ENCODE measurements at places on chromosomes 13 and 19.

- DNase-seq, result no peak
Observed at GRCh38 chr19:8206147-8207087, 2.8 kb upstream of the CERS4 start.

GRCh38 chr13:110387451-110388107, 80.5 kb downstream of the COL4A2 start:
- no peak for DNase-seq

DNA sequence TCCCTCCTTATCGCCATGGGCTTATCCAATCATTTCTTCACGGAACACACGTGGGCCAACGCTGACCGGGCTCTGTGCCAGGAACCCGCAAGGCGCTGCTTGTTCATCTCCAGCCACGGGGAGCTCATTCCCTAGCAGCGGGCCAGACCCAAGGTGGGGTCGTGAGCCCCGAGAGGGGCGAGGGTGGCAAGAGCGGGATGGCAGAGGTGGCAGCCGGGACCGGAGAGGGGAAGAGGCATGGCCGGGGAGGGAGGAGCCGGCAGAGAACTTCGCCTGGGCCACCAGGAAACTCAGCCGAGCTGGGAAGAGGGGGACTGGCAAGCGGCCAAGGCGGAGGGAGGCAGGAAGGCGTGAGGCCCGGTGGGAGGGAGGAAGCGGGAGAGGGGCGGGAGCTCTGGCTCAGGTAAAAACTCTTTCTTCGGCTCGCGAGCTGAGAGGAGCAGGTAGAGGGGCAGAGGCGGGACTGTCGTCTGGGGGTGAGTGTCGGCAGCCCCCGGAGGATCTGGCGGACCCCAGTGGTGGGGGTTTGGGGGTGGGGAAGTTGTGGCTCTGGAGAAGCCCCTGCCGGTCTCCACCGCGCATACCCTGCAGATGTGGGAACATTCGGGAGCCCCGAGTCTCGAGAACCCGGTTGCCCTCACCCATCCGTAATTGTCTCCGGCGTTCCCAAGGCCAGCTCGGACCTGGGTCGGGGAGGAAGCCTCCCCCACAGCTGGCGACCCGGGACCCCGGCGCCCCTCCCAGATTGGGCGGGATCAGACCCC, at the start of gene B3GNT3:
Gene B3GNT3, plus strand, starts transcription at position 408 of the 764 bp plus-strand sequence. CDS start 12,670 bp downstream, outside the sequence.
- no peak for DNase-seq

DNA sequence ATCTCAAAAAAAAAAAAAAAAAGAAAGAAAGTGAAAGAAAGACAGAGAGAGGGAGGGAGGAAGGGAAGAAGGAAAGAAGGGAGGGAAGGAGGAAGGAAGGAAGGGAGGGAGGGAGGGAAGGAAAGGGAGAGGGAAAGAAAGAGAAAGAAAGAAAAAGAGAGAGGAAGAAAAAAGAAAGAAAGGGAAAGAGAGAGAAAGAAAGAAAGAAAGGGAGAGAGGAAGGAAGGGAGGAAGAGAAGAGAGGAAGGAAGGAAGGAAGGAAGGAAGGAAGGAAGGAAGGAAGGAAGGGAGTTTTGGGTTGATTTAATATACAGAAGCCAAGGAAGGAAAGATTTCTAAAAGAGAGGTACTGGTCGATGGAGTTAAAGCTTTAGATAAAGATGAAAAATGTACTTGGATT, 28.8 kb downstream of the DEDD2 start:
- DNase-seq, result no peak

DNA sequence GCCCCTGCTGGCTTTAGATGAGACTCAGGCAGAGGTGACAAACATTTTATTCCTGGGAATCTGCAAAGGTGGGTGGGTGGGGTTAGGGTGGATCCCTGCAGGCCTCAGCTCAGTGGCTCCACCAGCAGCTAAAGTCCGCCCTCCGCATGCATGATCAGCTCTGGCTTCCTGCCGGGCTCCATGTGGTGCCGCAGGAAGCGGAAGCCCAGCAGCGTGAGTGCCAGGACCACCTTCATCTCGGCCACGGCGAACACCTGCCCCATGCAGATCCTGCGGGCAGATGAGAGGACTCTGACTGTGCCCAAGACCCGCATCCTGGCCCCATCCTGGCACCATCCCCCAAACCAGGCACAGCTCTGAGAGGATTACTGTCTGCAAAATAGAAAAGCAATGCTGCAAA, 26.3 kb downstream of the CYP4F2 start:
- DNase-seq, result peak; percentile 5

DNA sequence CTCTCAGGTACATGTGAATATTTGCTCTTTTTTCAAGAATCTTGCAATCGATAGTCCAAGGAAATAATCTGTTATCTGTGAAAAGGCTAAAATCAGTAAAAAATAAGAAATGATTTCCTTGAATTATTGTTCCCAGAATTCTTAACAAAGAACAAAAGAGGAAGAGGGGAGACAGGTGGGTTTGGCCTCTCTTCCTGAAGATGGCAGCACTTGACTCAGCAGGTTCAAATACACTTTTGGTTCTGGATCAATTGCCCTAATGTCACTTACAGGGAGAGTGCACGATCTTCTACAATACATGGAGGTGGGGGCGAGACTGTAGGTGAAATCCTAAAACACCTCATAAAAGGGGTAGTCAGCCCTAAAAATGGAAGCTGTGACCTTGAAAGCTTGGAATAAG, 358.7 kb downstream of the IRS2 start:
- no peak for DNase-seq

DNA sequence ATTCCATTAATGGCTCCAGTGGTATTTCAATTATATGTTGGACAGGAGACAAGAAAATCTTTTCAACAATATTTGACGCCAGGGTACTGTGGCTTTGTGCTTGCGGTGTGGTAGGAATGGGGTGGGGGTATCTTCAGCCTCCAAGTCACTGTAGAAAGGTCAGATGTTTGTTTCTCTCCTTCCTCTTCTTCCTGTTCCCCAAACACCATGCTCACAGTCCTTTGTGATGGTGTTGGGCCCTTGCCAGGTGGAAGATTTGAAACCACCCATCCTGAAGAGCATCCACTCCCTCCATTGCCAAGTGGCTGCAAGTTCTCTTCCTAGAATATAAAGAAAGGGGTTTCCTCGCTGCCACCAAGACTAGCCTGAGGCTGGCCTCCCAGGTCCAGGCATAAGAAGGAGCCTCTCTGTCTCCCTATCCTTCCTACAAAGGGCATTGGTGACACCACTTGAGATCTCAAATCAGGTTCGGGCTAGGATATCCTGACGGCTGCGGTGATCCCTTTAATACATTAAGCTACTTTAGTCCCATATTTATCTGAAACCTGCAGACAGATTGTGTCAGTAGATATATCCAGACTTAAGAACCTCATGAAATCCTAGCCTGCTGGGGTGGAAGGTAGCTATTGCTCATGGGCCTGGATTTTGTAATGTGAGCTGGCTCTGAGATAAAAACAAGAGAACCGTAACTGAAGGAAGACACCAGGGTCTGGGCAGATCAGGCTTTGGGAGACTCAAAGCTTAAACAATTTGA, 64.3 kb upstream of the SIAH3 start:
- DNase-seq, result no peak

DNA sequence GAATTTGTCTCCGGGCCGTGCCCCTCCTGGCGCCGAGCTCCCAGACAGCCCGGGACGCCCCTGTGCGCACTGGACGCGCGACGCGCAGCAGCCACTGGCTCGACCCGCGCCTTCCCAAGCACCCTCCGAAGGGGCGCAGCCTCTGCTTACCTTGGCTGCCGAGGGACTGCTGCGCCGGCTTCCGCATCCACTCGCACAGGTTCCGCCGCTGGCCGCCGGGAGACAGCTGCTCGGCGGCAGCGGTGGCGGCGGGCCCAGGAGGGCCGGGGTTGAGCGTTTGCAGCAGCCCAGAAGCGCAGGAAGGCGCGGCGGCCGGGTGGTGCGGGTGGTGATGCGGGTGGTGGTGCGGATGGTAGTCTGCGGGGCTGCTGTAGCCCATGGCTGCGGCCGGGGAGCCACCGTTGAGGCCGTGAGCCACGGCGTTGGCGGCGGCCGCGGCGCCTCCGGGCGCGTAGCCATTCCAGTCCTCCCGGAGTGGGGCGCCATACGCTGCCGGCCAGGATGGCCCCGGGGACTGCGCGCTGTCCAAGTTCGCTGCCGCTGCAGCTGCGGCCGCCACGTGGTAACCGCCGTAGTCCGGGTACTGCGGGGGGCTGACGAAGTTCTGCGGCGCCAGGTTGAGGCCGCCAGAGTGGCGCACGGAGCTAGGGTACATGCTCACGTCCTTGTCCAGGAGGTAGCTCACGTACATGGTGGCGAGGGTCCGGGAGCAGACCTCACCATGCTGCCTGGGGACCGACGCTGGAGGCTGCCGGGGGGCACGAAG, 616 bp downstream of the CDX2 start:
- no peak for DNase-seq

- no peak for DNase-seq
Observed at GRCh38 chr13:92743992-92744391, 482.6 kb upstream of the GPC6 start.

GRCh38 chr19:3466635-3467034, 13.7 kb downstream of the SMIM24 start:
- no peak for DNase-seq

DNA sequence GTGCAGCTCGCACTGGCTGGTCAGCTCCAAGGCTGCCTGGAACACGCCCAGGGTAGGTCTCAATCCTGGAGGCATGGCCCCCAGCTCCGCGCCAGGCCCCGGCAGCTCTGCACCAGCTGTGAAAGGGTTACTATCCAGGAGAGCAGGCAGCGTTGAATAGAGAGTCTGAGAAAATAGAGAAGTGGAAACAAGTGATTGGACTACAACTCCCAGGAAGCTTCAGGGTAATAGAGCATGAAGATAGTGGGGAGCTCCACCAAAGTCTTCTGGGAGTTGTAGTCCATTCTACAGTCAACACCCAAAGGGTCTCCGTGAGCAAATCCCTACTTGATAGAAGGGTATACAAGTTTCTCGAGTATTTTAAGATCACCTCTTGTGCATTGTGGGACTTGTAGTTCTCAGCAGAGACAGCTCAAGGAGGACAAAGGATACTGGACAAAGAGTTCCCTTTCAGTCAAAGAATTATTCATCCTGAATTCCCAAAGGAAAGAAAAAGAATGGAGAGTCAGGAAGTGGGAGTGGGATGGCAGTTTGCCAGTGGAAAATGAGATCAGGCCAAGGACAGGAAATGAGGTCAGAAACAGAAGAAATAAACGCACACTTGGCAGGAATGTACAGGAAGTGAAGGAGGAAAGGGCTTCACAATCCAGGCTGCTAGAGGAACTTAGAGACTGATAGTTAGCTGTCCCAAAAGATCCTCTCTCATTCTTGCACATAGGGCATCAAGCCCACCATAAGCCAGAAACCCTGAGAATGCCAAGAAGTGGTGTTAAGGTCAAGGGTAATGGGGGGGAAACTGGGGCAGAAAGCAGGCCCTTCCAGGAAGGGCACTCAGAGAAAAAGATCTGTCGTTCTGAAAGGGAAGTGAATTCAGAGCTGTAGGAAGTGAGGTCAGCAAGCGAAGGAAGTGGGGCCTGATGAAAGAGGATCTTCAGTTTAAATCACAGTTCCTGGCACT, 5.5 kb upstream of the MAMSTR start:
- no peak for DNase-seq

DNA sequence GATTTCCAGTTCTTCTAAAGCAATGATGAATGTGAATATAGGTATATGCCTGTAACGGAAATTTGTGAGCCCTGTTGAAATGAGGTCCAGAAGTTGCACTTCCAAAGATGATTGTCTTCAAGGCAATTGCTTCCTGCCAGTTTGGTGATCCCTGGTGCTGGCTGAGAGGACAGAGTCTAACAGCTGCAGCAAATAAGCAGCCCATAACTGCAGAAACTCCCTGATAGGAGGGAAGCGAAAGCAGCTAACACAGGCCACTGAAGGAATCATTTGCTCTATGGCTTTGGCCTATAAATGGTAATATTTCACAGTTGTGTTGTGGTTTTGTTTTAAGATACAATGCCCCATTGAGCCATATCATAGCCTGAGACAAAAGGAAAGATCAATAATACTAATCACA, 451.5 kb upstream of the MIR17HG start:
- DNase-seq, result no peak

DNA sequence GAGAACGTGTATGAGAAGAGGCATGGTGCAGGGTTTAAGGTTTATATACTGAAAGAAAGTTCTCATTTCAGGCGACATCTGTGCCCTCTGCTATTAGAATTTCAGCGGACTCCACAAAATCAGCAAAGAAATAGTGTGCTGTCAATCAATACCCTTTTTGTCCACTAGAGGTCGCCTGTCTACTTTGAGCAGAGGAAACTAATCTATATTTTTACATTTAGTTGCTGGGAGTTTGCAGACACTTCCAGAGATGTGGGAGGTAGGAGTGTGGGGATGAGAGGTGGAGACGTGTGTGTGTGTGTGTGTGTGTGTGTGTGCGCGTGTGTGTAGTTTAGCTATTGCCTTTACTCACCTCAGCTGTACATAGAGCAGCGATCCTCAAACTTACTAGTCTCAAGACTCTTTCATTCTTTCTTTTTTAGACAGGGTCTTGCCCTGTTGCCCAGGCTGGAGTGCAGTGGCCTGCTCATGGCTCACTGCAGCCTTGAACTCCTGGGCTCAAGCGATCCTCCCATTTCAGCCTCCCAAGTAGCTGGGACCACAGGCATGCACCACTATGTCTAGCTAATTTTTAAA, 9.7 kb downstream of the INAFM1 start:
- no peak for DNase-seq

DNA sequence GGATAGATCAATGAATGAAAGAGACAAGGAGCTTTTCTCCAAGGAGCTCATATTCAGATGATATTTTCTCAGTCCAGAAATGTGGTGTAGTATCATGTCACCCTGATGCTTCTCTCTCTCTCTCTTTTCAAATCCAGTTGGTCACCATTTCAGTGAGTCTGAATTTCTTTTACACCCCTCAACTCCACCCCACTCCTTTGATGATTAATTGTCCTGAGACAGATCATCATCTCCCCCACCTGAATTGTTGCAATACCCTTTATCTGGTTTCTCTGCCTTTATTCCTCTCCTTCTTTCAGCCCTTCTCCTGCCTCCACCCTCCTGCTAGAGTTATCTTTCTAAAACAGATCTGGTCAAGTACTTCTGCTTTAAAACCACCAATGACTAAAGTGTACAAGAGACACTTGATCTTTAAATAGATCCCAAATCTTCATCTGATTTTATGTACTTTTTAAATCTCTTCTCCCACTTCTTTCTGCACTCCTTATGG, 299.8 kb downstream of the KLF5 start:
- no peak for DNase-seq

GRCh38 chr13:20519875-20520274, 5.8 kb downstream of the CRYL1 start:
- DNase-seq, result no peak

GRCh38 chr13:62035981-62036380, 620.3 kb upstream of the PCDH20 start:
- DNase-seq, result no peak

- no peak for DNase-seq
Observed at GRCh38 chr13:35720290-35720689, 243.8 kb upstream of the MAB21L1 start.

- no peak for DNase-seq
Observed at GRCh38 chr13:93345770-93346169, 119.2 kb downstream of the GPC6 start.

- DNase-seq, result no peak
Observed at GRCh38 chr13:107466326-107467099, 748.8 kb downstream of the LIG4 start.

- DNase-seq, result no peak
Observed at GRCh38 chr13:20231839-20232555, at the start of gene GJB6. TSS of gene GJB6 (minus strand) at chr13:20232319. CDS start at chr13:20223480, 8,839 bp downstream.

- DNase-seq, result no peak
Observed at GRCh38 chr13:97648171-97648880, 214.4 kb downstream of the RAP2A start.

Measured in stimulated activated CD8-positive, alpha-beta memory T cell treated with anti-CD3 and anti-CD28 coated beads, Interleukin-7, amount 100 ng/mL, for 4 hours (primary cell).